ENCODE measurements at places on chromosomes 2 and 18.

DNA sequence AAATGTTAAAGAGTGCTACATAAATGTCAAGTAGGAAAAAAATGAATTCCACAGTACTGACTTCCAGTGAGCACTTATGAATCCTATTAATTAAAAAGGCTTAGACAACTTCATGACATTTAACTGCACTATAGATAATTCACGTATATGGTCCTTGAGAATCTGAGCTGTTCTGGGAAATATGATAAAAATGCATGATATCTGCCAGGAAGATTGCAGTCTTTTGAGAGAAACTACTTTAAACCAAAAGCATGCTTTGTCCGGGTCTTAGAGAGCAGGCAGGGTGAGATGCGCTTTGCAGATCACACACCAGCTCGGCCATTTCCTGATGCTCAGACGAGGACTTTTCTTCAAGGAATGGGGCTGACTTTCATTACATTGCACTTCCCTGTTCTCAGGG lies 42.6 kb downstream of the CMPK2 start:
- no peak for DNase-seq

- no peak for DNase-seq
These were observed 14.7 kb upstream of the NEU4 start for GRCh38 chr2:241794250-241794823.

GRCh38 chr2:3291750-3292149 lies 85.9 kb downstream of the EIPR1 start:
- no peak for DNase-seq

DNA sequence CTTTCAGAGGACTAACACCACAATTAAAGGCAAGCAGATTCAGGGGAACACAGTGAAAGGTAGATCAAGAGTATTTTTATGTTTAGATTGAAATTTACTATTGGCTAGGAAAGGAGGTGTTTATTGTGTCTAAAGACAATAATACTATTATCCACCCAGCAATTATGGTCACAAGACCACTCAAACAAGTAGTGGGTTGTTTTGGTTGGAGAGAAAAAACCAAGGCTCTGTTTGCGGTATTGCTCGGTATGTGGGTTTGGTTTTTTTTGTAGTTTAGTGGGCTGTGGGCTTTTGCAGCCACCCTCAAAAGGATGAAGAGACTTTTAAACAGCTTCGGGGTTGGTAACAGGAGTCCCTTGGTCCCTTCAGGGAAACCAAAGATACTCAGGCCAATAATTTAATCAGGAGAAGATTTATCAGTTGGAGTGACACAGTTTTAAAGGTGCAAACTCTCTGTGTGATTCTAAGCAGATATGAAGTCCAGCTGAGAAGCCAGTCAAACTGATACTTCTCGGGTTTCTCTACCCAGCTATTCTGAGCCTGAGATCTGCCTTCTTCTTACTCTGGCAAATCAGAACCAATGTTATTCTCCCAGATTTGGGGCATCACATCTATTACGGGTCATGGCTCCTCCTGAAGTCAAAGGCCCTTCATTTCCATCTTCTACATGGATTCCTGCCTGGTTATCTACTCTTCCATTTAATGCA lies 55.3 kb downstream of the DCC start:
- DNase-seq = no peak

- no peak for DNase-seq
These were observed 112.5 kb downstream of the MGAT5 start for GRCh38 chr2:134366359-134366758.

DNA sequence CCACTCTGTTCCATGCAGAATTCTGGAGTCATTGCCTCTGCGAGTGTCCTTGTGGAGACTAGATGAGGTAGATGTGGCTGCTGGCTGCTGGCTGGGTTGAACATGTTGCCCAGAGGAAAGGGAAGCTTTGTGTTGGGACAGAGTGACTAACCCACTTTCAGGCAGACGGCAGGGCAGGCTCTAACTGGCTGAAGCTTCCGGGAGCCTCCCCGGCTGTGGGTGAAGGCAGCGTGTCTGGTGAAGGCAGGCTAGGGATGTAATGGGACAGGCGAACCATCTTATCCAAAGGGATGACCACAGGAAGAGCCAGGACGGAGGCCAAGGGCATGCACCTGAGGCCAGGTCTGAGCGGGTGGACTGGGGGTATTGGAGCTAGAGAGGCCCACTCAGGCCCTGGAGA lies 16.0 kb downstream of the ASPRV1 start:
- no peak for DNase-seq

GRCh38 chr2:232014681-232015080 lies 53.2 kb downstream of the DIS3L2 start:
- no peak for DNase-seq

GRCh38 chr18:44777457-44778192 lies 96.9 kb downstream of the SETBP1 start:
- DNase-seq = no peak

DNA sequence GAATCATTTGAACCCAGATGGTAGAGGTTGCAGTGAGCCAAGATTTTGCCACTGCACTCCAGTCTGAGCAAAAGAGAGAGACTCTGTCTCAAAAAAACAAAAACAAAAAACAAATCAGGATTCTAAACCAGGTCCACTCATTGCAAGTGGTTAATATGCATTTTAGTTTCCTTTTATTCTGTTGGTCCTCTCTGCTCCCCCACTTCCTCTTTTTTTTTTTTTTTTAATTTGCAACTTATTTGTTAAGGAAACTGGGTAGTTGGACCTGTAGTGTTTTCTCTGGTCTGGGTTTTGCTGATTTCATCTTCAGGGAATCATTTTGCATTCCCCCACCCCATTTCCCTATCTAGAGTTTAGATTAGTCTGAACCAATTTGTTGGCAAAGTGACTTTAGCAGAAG lies 14.0 kb downstream of the FER1L5 start:
- DNase-seq = no peak

- no peak for DNase-seq
These were observed 789.7 kb upstream of the SLC39A10 start for GRCh38 chr2:194867328-194867727.

DNA sequence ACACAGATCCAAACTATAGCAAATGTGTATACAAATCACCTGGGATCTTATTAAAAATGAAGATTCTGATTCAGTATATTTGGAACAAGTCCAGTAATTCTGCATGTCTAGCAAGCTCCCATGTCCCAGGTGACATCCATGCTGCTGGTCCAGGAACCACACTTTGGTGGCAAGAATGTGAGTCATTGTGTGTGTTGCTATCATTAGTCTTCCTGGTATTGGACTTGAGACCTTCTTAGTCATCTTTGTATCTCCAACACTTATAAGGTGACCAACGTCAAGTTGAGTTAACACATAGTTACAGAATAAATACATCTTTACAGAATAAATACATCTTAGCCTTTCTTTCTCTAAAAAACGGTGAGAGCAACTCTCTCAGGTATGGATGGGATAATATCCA lies 107.9 kb upstream of the NDUFV2 start:
- no peak for DNase-seq

- DNase-seq = no peak
These were observed 669.5 kb downstream of the ERBB4 start for GRCh38 chr2:211868996-211869533.

DNA sequence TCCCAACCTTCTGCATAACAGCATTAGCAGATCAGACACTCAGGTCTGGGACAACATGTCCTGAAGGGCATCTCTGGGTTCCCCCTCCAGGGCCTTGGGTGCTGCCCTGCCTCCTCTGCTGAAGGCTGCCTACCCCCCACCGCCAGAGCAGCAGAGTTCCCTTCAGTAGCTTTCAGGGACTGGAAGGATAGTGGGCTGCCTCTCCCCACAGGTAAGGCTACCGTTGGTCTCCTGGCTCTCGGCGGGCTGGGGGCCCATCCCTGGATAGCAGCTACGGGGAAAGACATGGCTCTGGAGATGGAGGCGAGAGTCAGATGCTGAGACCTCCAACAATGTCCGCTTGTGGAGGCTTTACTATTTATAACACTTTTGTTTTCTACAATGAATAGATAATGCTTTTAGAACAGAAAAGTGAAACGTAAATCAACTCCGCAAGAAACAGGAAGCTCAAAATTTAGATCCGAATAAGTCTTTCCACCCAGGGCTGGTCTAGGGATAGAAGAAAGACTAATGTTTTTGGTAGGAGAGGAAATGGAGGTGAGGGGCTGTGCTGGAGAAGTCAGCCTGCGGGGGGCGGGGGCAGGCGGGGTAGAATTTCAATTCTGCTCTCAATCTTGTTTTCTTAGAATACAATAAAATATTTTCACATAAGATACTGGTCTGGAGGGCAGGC lies 58.4 kb downstream of the ARL4C start:
- no peak for DNase-seq

DNA sequence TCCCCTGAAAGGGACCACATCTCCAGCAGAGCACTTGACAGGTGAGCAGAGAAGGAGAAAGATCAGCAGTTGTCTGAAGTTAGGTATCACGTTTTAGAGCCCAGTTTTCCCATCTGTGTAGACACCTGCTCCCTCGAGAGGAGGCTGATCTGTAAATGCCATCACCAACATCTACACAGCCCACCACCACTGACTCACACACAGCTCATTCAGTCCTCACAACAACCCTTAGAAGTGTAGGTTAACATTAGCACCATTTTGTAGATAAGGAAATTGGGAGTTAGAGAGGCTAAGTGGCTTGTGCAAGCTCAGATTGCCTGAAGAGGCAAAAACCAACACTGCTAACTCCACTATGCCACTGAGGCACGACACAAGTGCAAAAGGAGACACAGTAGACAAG lies 37.2 kb upstream of the STAT1 start:
- DNase-seq = no peak

GRCh38 chr2:19929226-19929625 lies 27.4 kb upstream of the TTC32 start:
- DNase-seq = no peak

DNA sequence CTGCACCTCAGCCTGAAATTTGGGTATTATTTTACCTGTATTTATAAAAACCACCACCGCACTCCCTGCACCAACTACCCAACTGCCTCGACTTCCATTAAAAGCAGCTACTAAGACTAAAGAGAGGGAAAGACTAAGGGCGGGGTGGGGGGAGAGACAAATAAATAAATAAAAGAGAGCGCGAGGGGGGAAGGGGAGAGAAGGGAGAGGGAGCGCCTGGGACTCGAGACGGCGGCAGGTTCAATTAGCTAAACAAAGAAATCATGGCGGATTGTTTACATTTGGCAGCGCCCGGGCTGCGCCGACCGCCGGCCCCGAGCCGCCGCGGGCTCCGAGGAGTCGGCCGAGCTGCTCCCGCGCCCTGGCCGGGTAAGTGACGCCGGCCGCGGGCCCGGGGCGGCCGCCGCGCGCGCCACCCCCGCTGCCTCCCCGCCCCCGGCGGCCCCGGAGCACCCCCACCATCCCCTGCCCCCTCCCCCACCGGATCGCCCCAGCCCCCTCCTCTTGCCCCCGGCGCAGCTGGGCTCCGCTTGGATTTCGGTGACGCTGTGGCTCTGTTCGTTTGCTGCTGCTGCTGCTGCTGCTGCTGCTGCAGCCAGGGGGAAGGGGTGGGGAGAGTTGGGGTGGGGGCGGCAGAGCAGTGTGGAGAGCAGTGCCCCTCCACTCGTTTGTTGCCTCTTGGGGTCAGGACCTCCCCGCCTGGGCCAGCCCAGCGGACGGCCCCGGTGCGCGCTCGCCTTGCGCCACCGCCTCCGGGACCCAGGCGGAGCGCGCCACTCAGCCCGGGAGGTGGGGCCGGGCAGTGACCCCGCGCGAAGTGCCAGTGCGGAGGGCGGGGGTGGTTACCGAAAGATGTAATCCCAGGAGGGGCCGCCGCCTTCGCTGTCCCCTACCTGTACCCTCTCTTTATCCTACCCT lies 187.2 kb upstream of the FANCL start:
- DNase-seq = no peak

DNA sequence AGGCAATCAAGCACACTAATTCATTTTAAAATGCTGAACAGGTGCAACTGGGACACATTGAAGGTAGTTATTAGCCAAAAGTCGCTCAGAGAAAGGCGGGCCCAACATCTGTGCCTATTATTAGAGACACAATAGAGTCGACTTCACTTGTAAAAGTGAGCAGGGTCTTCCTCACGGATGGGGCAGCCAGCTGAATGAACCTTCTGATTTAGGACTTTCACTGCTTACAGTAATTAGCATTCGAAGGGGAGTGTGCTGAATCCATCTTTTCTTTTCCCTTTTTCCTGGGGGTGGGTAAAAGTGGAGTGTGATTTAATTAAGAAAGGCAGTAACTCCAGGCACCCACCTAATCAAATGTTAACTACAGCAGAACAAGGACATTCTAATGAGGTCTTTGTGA lies 677.7 kb downstream of the DCDC2C start:
- no peak for DNase-seq

DNA sequence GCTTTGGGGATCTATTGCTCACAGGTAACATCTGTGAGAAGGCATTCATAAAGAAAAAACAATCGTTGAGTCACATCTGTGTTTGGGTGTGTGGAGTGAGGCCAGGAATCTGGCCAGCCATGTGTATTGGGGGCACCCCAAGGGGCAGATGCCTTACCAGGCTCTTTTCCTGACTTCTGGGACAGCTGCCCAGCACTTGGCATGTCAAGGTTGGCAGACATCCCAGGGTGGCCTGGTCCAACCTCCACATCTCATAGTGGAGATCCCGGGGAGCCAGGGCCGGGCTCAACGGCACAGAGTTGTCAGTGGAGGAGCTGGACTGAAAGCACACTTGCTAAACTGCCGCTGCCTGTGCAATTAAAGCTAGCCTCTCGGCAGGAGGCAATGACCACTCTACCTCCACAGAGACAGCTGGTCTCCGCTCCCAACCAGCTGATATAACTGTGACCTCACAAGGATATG lies 75.3 kb upstream of the MGAT4A start:
- DNase-seq = no peak

DNA sequence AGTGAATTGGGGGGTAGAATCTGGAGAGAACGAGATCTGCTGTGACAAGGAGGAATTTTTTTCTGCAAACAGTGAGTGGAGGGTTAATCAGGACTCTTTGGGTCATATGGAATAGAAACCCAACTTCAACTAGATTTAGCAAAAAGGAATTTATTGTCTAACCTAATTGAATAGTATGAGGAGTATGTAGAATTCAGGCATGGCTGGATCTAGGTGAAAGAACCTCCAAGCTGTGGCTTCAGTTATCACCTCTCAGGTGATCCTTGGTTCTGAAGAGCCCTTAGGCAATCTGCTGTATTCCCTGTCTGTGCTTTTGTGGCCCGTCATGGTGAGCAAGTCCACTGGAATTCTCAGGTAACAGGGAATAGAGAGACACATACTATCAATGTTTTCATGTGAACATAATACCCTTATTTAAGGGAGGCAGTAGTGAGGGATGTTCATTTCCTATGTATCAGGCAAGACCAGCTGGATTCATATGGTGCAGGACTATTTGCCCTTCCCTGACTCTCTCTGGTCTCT lies 164.7 kb downstream of the ALPK2 start:
- no peak for DNase-seq

- no peak for DNase-seq
These were observed 136.1 kb upstream of the RIOK3 start for GRCh38 chr18:23316988-23317387.

GRCh38 chr2:12737738-12738485 lies 21.2 kb downstream of the TRIB2 start:
- DNase-seq = no peak

GRCh38 chr2:166375195-166375735 lies 479 bp downstream of the SCN9A start:
- DNase-seq = no peak
